ENCODE measurements at places on chromosomes 5 and 9.

DNA sequence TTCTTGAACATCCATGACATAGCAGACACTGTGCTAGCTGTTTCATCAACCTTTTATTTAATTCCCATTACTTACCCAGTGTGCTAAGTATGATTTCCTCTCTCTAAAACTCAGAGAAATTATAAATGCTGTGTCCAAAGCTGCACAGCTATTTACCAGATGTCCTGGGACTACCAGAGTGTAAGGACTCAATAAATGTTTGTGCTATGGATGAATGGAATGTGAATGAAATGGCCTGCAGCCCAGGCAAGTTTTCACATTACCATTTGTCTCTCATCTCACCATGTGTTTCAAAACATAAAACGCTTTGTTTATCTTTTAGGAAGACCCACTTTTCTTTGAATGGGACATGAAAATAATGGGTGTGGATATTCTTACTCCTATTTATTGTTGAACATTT, 96.2 kb downstream of the ARHGEF28 start:
- no peak for DNase-seq

- peak; percentile 70 for DNase-seq
Observed at GRCh38 chr9:128902351-128903078, 18.3 kb upstream of the PHYHD1 start.

DNA sequence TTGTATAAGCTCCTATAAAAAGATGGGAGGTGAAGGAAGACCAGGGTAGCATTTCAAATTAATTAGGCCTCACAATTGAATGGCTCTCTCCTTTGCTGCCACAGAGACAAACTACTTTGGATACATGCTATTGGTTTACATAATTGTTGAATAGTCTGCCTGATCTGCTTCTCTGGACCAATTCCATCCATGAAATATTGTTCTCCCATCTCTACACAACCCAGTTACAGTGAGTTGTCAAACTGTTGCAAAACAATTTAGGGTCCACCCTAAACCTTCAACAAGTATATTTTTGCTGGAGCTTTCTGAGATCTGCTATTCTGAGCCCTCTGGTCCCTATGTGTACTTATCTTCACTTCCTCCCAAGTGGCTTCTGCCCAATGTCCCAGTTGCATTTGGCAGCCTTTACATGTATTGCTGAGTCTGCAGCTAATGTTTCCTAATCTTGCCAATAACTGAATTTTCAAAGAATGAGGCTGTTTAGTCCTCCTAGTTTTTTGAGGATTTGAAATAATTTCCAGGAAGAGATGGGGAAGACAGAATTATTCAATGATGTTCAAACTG, 38.9 kb downstream of the AGTPBP1 start:
- no peak for DNase-seq

DNA sequence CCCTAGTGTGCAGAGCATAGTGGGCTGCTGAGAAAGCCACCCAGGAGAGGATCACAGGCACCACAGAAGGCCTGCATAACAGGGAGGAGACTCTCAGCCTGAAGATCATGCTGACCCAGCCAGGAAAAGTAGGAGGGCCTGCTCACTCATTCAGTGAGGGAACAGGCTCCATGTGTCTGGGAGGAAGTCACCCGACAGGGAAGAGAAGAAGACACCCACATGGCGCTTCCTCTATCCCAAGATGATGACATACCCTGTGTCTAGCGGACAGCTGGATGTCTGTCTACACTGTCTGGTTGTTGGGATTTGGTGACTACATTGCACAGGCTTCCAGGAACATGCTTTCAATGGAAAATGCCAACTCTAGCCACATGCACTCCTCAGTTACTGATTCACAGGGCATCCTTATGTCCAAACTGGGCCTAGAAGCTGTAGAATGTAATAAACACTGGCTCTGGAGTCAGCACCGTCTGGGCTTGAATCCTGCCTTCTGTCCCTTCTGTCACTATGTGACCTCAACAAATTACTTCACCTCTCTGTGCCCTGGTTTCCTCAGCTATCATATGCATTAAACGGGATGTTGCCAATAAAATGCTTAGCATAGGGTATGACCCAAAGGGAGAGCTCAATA, 47.6 kb downstream of the KLHL3 start:
- no peak for DNase-seq

GRCh38 chr9:92713528-92713927, 43.6 kb upstream of the IPPK start:
- DNase-seq: no peak
